Left ventricle myocardium superior (tissue), 1 donor: ENCODE measurements at places on chromosomes 5 and 9. TPM values are rescaled to one million over a fixed set of nuclear protein-coding genes. Genes with fewer than 3 reads are reported as not detected.

The PPP3R2 gene
- not detected for total RNA-seq

The SEMA5A gene
- 25.3 TPM for total RNA-seq

The IFNA21 gene
- total RNA-seq, result not detected

The ZFP62 gene
- total RNA-seq, result 15.2 TPM

The PDE6A gene
- total RNA-seq, result 0.05 TPM

The CCL21 gene
- 32.5 TPM for total RNA-seq

- no peak for DNase-seq
Observed at GRCh38 chr9:113388833-113389232, 12.0 kb upstream of the HDHD3 start.

GRCh38 chr9:81387360-81388106, 301.8 kb downstream of the TLE1 start:
- no peak for DNase-seq

DNA sequence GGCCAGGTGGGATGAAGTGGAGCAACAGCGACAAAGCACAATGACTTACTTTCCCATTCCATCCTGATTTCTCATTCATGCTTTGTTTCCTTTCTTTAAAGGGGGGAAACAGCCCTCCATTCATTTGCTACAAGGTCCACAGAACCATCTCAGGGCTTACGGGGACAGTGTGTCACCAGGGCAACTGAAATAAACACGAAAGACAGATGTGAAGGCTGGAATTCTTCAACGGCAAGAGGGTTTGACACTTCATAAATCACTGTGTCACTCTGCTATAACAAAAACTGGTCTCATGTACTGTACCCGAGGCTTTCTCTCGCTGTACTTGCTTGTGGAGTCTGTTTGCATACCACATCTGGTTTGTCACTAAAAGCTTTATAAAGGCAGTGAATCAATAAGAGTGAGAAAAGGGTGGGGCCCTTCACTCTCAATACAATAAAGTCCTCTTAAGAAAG, 150.8 kb downstream of the EFNA5 start:
- DNase-seq, result no peak

GRCh38 chr9:124786881-124787573, 10.1 kb downstream of the OLFML2A start:
- no peak for DNase-seq

DNA sequence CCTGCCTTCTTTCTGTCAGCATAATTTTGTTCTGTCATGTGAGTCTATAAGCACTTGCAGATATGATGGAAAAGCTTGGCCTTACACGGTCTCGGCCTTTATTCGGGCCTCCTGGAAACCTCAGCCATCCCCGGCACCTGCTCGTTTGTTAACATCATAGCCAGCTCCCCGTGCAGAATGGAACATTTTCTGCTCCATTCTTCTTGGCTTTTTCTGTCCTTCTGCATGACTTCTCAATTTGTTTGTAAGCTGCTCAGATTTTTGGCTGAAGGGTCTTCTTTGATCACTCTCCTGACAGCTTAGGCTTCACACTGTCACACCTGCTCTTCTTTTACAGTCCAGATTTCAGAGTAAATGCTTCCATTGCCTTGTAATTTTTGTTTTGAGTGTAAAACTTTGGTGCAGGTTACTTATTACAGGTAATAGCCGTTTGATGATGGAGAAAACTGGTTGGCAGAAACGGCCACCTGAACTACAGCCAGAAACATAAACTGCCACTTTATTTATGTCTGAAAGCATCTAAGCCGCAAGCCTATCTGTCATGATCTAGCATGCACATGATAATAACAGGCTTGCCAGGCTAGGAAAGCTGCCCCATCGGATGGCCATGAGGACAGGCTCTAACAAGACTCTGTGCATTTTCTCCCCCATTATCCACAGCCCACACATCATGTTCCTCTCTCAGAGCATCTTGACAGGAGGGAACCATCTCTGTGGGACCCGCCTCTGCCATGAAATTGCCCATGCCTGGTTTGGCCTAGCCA, 197.0 kb downstream of the AOPEP start:
- no peak for DNase-seq

DNA sequence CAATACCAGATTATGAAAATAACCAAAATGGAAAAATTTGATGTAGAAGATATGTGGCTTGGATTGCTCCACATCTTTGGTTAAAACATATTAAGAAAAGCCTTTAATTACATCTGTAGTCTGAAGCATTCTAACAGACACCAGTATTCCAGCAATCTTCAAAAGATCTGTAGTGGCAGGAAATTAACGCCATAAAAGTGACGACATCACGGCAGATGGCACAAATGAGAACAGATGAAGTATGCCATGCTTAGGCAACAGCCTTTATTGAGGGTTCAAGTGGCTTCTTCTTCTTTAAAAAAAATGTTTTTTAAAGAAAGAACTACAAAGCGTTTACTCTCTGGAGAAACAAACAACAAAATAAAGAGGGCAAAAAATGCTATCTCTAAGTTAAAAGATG, 164.2 kb downstream of the MEF2C start:
- no peak for DNase-seq

DNA sequence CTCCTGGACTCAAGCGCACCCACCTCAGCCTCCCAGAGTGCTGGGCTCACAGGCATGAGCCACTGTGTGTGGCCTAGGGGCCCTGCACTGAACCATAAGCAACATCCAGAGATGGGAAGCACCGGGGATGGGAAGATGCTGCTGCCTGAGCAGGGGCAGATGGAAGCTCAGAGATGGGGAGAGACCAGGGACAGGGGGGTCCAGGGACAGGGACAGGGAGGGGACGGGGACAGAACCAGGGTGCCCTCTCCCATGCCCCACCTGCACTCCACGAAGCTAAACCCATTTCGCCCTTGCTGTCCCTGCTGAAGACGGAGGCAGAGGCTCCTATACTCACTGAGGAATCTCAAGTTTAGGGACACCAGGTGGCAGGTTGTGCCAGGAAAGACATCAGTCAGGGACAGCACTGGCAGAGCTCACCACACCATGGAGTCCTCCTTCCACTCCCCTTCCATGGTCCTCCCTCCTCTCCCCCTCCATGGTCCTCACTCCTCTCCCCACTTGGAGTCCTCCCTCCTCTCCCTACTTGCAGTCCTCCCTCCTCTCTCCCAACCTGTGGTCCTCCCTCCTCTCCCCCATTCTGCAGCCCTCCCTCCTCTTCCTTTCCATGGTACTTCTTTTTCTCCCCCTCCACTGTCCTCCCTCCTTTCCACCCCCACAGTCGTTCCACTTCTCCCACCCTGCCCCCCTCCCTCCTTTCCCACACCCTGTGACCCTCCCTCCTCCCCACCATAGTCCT, 45.5 kb upstream of the LRRC14B start:
- DNase-seq, result no peak

- peak; percentile 53 for DNase-seq
Observed at GRCh38 chr5:139639619-139640380, 8.3 kb upstream of the CXXC5 start.

- DNase-seq, result peak; percentile 66
Observed at GRCh38 chr5:181217111-181217802, 5.8 kb upstream of the TRIM41 start.

DNA sequence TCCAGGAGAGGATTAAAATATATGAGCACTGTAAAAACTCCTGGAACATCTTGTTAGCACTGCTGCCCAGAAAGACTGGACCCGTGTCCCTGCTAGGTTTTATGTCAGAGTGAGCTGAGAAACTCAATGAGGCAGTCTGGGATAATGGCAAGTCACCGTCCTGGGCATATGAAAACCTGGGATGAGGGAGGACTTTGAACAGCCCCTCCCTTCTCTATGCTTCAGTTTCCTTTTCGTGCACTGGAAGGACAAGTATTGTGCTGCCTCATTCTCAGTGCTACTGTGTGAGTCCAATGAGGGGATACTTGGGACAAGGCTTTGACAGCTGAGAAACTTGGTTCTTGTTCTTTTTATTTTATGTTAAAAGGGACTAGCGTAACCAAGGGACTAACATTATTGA, 143.0 kb upstream of the SHB start:
- DNase-seq, result no peak

- no peak for DNase-seq
Observed at GRCh38 chr5:178420354-178420781, 169.8 kb downstream of the COL23A1 start.

DNA sequence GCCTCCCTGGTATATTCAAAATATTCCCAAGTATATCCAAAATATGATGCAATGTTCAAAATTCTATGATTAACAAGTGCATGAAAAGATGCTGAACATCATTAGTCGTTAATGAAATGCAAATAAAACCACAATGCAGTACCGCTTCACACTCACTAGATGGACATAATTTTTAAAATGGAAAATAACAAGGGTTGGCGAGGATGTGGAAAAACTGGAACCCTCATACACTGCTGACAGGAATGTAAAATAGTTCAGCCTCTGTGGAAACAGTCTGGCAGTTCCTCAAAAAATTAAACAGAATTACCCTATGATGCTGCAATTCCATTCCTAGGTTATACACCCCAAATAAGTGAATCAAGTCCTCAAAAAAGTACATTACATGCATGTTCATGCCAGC, 36.1 kb upstream of the MYOT start:
- no peak for DNase-seq

- DNase-seq, result no peak
Observed at GRCh38 chr5:149546974-149547373, 4.3 kb downstream of the CSNK1A1 start.

DNA sequence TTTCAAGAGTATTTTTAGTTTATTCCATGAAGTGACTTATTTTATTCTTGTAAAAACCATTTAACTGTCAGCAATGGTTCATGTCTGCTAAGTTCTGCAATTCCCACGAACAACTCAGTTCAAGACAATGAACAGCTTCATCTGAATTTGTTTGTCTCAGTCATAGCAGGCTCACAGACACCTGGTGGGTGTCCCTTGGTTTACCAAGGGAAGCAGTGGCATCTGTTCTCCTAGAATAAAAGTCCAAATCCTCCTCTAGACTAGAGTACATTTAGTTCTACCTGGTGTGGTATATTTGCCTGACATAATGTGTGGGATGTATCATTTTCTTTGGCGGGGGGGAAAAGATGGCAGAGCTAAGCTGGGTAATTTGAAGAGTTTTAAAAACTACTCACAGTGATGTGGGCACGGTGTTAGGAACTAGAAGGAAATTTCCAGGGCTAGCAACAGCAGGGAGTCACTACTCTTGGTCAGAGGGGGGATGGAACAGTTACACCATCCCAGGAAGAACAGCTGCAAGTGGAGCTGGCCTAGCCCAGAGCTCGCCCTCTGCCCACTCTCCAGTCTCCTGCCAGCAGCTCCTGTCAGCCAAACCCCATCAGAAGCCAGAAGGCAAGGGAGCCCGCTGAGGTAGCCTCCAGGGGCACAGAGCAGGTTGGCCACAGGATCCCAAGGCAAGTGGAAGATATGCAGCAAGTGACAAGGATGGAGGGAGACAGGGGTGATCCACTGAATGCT, 100.3 kb downstream of the PJA2 start:
- DNase-seq, result no peak

GRCh38 chr9:125443367-125443766, 181.7 kb downstream of the GAPVD1 start:
- DNase-seq, result no peak

DNA sequence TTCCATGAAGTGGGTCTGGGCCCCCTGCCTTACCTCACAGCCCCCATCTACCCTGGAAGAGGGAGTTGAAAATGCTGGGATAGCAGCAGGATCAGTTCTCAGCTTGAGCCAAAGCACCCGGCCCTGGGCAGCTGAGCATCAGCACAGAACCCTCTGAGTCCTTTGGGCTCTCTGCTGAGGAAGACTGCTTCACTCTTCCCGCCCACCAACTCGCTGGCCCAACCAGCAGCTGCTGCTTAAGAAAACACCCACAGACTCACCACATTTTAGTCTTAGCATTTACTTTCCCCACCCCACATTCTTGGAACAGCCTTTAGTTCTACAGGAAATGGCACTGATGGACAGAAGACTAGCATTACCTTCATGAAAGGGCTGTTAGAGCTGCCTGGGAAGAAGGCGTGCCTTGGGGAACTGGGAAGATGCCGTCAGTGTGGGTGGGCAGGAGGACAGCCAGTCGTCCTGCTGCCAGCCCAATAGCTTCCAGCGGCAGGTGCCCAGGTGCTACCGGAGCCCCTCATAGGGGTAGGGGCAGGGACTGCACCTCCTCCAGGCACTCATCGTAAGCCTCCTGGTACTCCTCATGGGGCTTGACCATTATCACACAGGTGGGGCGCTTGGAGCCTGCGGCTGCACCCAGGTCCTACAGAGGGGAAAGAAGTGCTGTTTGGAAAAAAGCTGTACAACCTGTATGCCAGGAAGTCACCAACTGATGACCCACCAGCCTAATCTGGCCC, 4.3 kb downstream of the NHP2 start:
- no peak for DNase-seq

- no peak for DNase-seq
Observed at GRCh38 chr9:38074441-38074961, 5.5 kb upstream of the SHB start.

GRCh38 chr9:101162231-101162630, 133.7 kb downstream of the PLPPR1 start:
- no peak for DNase-seq

- DNase-seq, result no peak
Observed at GRCh38 chr5:90792725-90793124, 234.1 kb downstream of the ADGRV1 start.

DNA sequence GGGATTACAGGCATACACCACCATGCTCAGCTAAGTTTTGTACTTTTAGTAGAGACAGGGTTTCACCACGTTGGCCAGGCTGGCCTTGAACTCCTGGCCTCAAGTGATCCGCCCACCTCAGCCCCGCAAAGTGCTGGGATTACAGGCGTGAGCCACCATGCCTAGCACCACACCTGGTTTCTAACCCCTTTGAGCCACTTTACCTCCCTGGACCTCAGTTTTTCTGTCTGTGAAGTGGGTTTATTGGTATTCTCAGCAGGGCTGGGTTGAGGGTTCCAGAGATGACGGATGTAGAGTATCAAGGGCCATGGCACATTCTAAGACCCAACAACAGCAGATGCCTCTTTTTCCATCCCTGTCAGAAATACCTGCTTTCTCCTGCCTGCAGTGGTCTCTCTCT, 38.6 kb downstream of the AMBP start:
- no peak for DNase-seq

DNA sequence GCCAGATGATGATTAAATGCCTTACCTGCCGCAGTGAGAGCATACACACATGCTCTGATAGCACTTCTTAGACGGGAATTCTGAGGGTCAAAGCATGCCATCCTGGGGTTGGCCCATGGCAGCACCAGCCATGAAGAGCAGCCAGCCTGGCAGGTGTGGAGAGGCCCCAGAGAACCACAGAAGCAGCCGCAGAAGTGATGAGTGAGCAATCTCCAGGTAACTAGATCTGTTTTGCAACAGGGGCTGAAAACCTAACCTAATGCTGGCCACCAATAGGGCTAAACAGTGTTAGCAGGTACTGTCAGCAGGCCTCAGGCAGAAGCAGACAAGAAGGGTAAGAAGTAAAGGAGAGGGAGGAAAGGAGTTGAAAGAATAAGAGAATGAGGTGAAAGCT, 33.5 kb upstream of the HOMER1 start:
- no peak for DNase-seq
